ENCODE measurements at places on chromosomes 16 and 17.
A peak's percentile ranks its signal among the peaks of the same experiment; 100 is the strongest.

DNA sequence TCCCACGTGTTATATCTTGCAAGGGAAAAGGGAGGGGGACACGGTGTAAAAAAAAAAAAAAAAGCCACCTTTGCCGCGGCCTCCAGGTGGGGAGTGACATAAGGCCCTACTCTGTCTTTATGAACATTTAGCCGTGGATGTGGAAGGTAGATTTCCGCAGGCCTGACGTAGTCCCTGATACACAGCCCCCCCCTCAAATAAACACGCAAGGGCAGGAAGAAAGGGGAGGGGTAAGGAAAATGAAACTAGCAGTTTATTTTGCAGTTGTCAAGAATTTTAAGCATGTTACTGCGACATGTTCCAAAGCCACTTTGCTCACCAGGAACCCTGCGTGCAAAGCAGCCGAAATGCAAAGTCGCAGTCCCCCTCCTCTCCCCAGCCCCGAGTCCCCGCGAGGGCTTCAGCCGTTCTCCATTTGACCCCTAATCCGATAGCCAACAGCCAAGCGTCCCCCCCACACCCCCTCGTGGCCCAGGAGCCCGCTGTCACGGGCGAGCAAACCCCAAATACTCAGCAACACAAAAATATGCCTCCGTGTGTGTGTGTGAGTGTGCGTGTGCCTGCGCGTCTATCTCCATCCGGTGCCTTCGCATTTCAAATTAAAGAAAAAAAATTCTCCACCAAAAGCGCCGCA lies 1.2 kb downstream of the CBX4 start:
- DNase-seq, result no peak

GRCh38 chr16:68265078-68265920 lies 973 bp downstream of the SLC7A6 start:
- peak; percentile 65 for DNase-seq

- no peak for DNase-seq
Observed at GRCh38 chr17:17377071-17377967, 74.1 kb downstream of the NT5M start.

- no peak for DNase-seq
Observed at GRCh38 chr17:12055889-12056288, 35.2 kb downstream of the MAP2K4 start.

DNA sequence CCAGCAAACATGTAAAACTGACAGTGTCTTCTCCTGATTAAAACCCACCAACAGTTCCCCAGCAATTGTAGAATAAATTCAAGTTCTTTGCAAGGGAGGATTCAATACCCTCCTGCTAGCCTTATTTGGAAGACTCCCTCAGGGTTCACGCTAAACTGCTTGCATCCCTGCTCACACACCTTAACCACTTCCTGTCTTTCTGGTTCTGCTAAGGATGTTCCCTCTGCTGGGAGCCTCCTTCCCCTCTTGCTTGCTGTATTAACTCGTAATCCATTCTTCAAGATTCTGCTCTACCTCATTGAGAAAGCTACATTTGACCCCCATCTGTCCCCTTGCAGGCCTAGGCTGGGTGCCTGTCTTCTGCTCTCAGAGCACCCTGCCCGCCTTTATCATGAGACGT lies 2.3 kb upstream of the SHISA6 start:
- no peak for DNase-seq

GRCh38 chr17:33052856-33053255 lies 61.2 kb downstream of the SPACA3 start:
- no peak for DNase-seq

DNA sequence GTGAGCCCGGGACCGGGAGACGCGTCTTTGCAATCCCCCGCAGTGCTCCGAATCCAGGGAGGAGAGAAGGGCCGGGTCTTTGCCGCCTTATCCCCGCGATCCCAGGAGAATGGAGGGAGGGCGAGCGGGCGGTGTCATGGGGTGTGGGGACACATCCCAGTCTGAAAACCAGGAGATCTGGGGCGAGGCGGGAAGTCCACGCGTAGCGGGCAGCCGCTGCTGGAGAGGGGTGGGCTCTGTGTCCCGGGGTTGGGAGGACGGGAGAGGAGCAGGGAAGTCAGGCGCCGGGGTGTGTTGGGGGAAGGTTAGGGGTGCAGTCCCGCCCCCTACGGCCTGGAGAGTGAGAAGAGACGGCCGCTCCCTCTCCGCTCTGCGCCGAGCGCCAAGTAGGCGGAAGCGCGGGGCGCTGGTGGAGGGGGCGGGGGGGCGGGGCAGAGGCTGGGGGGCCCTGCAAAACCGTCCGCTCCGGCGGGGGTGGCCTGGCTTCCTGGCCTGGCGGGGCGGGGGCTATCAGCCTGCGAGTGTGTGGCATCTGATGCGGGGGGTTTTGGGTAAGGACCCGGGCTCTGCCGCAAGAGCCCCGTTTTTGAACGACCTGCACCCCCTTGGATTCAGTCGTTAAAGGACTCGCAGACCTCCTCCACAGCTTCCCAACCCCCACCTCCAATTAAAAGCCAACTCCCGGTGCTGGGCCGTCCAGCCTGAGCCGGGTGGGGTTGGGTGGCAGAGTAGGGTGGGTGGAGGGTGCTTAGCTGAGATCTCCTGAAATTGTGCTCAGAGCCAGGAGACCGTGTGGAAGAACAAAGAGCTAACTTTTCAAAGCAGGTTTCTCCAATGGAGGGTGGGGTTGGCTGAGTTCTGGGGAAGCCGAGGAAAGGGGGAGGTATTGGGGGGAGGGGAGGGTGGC lies 654 bp downstream of the LASP1 start:
- DNase-seq, result no peak

GRCh38 chr17:51801626-51802025 lies 356.9 kb downstream of the CA10 start:
- DNase-seq, result no peak
